ENCODE measurements at places on chromosomes 4 and X. TPM values are rescaled to one million over a fixed set of nuclear protein-coding genes. Genes with fewer than 3 reads are reported as not detected.

DNA sequence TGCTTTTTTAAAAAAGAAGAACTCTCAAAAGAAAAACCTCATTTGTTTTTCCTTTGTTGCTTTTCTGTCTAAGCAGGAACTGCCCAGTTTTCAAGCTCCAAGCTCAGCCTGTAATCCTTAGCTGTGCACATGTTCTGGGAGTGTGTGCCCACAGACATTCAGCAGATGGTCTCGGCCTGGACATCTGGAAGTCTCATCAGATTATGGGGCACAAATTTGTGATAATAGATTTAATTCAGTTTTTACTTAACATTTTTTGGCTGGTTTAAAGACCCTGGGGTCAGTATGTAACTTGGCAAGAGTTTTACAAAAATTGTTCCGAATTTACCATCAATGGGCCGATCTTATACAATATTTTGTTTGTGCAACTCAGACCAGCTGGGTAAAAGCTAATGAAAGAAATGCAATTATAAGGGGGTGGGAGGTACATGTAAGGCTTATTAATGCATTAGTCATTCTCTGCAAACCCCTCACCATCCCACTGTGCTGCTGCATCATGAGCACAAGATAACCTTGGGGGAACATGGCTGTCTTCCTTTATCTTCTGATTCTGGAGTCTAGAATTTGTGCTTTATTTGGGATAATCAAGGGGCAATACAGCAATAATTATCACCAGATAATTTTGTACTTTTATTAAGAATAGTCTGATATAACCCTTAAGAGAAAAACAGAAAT lies 86.9 kb upstream of the PHOX2B start:
- H3K4me3 ChIP-seq: no peak overlapping the region
- H3K27me3 ChIP-seq: no peaks in the 10 kb centered on the region
- H3K4me1 ChIP-seq: no peaks in the 10 kb centered on the region
- no peak for DNase-seq
- no peak overlapping the region for H3K27ac ChIP-seq
- H3K36me3 ChIP-seq: no peaks in the 10 kb centered on the region

GRCh38 chrX:37824491-37825214 lies 22.7 kb downstream of the DYNLT3 start:
- H3K27ac ChIP-seq: no peak overlapping the region
- no peaks in the 10 kb centered on the region for H3K27me3 ChIP-seq
- no peak overlapping the region for H3K4me3 ChIP-seq

MTMR8 gene
- 3.4 TPM for total RNA-seq

DNA sequence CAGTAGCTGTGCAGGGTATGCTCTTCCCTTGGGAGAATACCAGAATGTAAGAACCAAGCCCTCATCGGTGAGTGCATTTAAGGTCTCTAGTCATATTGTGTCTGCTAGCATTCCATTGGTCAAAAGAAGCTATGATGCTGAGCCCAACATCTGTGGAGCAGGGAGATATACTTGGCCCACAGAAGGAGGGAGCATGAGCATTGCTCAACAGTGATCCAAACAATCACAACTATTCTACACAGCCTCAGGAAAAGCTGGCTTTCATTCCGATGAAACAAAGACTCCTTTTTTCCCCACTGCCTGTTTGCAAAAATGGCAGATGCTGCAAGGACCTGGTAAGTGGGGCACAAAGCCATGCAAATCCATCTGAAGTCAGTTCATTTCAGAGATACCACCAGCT lies 80.6 kb upstream of the DHX15 start:
- no peak overlapping the region for H3K27ac ChIP-seq
- H3K4me3 ChIP-seq: no peak overlapping the region
- no peak for DNase-seq
- no peaks in the 10 kb centered on the region for H3K36me3 ChIP-seq

ZNF157 gene
- total RNA-seq: 0.49 TPM

Data from sigmoid colon (tissue), 7 donors.